ENCODE measurements at places on chromosomes 16 and 17.
A peak's percentile ranks its signal among the peaks of the same experiment; 100 is the strongest.

DNA sequence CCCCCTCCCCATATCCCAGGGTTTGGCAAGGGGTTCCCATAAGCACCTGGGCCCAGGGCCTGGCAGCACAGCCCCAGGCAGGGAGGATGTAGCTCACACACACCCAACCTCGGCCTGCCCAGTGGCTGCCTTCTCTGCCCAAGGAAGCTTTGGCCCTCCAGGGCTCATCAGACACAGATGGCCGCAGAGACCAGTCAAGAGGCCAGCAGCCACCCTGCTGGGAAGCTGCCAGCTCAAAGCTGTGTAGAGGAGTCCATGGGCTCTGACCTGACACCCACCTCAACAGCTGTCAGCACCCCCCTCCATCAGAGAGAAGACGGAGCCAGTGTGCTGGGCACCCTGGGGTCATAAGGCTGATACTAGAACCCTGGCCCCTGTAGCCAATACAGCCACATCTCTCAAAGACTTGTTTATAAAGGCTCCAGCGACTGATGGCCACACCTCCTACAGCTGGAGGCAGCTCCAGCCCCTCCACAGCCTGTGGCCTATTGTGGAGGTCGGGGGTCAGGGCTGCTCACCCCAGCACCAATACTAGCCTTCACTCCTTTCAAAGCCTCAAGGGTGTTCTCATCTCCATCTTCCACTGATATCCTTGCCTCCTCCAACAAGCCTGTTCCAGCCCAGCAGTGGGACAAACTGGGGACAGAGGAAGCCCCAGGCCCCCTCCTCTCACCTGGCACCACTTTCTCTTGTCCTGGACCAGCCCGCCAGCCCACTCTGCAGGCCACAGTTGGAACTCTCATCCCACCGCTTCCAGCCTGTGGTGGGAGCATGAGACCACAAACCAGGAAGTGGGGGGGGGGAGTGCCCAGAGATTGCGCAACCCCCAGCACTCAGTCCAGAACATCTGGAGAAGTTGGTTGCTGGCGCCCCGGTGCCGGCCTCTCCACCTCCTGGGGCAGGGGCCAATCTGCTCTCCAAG lies 2.2 kb upstream of the MPG start:
- DNase-seq, result no peak

DNA sequence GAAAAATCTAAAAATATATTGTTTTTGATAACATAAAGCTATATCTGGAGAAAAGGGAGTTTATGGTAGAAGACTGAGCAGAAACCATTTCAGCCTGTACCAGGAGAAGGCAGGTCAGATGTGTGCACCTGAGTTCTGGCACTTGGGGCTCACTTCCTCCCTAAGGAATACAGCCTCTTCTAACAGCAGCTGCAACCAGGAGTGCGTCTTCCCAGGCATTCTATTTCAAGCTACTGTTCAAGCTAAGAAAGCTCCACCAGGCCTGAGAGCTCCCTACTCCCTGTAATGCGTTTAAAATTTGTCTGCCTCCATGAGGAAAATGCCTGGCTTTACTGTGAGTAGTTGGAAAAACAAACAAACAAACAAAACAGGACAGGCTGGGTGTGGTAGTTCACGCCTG lies 96.1 kb downstream of the ZNF778 start:
- no peak for DNase-seq

DNA sequence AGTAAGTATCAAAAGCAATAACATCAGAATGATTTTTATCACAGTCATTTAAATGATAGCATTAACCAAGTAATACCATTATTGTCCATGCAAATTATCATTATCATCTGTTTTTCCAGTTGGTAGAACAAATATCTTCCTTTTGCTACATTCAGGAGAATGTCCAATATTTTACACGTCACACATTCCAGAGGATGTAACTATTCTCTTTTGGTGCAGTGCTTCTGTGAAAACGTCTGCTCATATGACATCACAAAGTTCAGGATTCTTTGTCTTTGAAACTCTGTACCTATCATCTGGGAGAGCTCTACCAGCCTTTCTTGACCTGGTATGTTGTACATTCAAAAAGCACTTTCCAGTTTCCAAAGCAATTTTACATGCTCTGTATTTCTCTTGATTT lies 40.2 kb upstream of the PITPNM3 start:
- no peak for DNase-seq

DNA sequence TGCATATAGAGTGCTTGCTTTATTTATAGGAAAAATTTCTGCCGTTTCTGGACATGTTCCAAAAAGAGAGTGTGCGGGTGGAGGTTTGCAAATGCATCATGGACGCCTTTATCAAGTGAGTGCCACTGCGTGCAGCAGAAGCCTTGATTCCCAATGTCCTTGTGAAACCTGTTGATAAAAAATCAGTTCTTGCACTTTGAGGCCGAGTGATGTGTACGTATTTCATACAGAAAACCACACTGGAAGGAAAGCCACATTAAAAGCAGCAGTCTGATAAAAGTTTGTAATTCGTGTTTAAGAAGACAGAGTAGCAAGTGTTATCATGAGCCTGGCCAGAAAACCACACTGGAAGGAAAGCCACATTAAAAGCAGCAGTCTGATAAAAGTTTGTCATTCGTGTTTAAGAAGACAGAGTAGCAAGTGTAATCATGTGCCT lies 78.0 kb downstream of the KNOP1 start:
- no peak for DNase-seq

DNA sequence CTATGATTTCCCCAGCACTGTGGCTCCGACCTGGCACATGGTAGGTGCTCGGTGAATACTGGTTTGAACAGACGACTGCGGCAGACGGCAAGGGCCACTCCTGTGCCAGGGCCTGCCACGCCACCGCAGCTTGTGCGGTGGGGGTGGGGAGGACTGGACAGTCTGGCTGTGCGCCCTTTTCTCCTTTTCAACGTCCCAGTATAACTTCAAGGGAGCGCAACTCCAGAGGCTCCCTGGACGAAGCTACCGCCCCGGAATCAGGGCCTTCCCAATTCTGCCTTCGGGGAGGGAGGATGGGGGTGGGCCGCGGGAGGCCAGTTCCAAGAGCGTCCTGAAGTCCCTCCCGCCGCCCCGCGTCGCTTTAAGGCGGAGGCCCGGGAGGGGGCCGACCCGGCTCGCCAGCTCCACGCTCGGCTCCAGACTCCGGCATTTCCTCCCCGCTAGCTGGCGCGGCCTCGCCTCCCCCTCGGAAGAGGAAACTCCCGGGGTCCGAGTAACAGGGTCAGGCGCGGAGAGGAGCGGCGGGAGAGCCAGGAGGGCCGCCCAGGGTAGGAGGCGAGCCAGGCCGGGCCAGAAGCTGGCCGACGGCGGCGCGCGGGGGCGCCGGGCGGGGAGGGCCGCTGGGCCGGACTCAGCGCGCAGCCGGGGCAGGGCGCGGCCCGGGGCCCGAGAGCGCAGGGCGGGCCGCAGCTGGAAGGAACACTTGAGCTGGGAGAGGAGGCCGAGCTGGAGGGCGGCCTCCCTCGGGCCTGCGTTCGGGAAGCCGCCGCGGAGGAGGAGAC lies at the start of gene ITPRIPL2:
Gene ITPRIPL2, plus strand, starts transcription at position 388 of the 782 bp plus-strand sequence. CDS start 498 bp downstream, outside the sequence.
- DNase-seq, result peak; percentile 73

GRCh38 chr16:80518436-80518835 lies 22.4 kb upstream of the DYNLRB2 start:
- no peak for DNase-seq

DNA sequence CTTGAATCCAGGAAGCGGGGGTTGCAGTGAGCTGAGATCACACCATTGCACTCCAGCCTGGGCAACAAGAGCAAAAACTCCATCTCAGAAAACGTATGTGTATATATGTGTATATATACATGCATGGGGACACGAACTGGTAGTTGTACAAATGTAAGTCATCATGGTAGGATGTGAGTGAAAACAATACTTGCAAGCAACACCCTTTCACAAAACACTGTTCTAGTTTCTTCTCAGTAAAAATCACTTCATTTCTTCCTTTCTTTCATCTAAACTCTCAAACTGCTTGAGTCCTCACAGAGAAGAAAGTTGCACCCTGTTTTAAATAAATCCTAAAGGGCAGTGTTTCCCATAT lies 51.8 kb downstream of the METTL16 start:
- no peak for DNase-seq

All from frontal cortex (tissue), 4 donors.